ENCODE measurements at places on chromosomes 6 and 20.

DNA sequence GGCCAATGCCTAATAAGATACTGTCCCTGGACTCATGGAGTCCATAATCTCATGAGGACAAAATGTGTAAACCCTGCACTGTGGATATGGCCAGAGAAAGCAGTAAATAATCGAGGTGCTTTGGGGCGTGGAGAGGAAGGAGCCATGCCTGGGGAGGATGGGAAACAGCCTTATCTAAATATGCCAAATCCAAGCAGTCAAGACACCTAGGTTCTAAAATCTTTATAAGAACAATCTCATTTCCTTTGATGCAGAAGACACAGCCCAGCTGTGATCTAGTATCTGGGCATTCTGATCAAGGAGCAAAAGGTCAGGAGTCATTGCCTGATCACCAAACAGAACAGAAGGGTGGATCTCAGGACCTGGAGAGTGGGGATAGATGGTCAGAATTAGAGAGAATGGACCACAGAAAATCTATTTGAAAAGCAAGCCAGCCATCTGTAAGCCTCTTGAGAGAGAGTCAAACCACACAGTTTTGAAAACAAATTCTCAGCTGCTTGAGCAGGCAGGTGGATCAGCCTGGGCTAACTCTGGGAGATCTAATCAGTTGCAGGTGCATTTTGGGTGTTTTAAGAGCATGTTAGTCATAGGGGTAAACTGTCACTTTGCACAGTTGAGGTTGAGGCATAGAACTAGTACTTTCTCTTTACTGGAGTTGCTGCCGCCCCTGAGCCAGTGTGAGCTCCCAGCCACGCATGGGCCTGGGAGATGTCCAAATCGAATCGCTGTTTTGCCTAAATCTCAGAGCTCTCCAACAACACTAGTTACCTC lies 130.8 kb upstream of the TNFAIP3 start:
- no peak for DNase-seq

GRCh38 chr6:145643760-145644159 lies 91.6 kb downstream of the EPM2A start:
- DNase-seq: no peak

GRCh38 chr6:166540631-166541331 lies 45.7 kb downstream of the RAMACL start:
- DNase-seq: peak; percentile 50

- no peak for DNase-seq
Measured at GRCh38 chr6:136514591-136514990, 35.6 kb downstream of the MAP7 start.

DNA sequence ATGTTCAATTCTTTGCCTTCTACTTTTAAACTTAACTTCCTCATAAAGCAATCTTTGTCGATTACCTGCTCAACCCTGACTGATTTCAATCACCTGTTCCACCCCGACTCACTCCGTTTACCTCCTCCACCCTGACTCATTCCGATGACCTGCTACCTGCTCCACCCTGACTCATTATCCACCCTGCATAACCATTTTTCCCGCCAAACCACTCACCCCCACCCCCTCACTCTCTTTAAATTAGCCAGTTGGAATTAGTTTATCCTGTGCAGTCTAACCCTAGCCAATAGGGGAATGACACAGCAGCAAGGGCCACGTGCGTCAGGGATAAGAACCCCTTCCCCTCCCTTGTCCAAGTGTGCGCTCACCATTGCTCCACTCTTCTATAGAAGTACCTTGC lies 56.7 kb upstream of the MRAP2 start:
- no peak for DNase-seq

DNA sequence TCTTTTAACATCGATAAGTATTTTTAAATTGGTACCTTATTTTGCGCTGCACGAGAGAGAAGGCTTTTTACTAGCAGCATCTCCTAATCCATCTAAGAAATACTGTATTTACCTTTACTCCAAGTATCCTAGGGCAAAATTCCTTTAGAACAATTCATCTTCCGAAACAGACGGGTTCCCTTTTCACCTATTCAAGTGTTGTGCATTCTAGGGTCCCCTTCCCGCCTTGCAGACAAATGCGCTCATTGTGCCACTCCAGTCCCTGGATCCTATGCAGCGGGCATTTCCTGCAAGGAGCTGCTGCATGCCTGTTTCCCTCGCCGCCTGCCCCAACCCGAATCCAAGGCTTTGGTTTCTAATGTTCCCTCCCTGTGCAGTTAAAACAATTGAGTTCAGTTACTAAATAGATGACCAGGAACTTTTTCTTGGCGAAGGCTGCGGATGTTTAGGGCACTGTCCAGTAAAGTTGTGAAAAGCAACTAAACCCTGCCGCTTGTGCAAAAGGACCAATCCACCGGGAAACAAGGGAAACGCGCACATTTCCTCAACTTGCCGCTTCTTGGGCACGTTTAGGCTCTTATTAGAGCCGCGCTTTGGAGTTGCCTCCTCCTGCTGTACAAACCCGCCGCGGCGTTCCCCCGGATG lies 556 bp upstream of the SCAF8 start:
- DNase-seq: no peak

GRCh38 chr6:152225241-152225934 lies 411.8 kb downstream of the SYNE1 start:
- DNase-seq: no peak

GRCh38 chr6:139433631-139434419 lies 59.4 kb upstream of the CITED2 start:
- no peak for DNase-seq

- no peak for DNase-seq
Measured at GRCh38 chr6:126539022-126539421, 199.1 kb downstream of the CENPW start.

DNA sequence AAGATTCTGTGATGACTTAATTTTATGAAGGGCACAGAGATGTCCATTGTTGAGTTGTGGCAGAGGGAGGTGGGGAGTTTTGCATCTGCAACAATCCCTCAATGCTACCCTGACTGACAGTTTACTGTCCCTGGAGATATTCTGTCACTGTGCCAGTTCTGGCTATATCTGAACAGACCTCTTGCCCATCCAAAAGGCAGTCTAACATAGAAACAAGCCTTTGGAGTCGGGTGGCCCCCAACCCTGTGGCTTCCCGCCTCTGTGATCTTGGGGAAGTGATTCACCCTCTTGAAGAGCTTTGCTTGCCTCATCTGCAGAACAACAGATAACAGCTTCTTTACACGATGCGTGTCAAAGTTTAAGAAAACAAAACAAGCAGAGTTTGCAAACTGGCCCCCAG lies 3.8 kb upstream of the E2F1 start:
- no peak for DNase-seq

DNA sequence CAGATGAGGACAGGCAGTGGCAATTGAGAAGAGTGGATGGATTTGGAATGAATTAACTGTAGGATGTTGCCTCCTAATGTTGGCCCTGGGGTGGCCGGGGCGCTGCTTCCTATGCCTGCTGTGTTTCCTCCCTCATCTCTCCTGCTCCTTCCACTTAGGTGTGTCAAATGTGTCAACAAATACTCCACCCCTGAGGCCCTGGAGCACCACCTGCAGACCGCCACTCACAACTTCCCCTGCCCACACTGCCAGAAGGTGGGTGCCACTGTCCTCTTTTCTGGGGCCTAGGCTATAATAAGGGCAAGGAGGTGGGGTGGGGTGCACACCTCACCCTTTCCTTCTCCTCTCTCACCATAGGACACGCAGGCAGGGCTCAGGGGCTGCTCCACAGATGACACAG lies 30.0 kb upstream of the CHMP4B start:
- DNase-seq: no peak

DNA sequence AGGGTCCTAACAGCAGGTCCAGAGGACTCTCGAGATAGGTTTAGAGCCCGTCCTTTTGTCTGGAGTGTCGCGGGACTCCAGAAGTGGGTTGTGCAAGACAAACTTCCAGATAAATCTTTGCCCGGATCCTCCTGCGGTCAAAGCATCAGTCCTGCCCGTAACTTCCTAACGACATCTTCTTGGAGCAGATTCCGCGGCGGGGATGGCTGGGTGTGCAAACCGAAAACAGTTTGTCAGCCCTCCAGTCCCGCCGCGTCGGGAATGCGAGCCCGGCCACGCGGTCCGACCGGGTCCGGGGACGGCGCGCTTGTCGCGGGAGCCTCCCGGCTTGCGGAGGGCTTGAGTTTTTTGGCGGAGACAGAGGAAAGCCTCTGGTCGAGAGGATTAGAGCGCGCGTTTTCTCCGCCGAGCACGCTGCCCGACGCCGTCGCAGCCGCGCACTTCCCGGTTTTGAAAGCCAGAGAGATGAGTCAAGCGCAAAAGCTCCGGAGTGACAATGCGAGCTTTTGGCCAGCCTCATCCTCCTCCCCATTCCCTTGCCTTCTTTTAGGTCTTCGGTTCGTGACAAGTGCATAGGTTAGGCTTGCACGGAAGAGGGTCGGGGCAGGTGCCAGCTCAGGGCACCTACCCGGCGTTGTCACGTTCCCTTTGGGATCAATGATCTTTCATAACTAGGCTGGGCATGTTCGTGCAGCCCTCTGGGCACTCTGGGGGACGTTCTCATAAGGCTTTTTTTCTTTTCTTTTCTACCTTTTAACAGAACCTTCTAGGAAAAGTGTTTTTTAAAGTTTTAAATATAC lies 91.3 kb upstream of the PRDM1 start:
- no peak for DNase-seq

- no peak for DNase-seq
Measured at GRCh38 chr6:18976966-18977365, 589.8 kb downstream of the RNF144B start.

- no peak for DNase-seq
Measured at GRCh38 chr6:20955131-20955530, 420.9 kb downstream of the CDKAL1 start.

- no peak for DNase-seq
Measured at GRCh38 chr6:38375937-38376336, 263.8 kb downstream of the BTBD9 start.

GRCh38 chr6:9484686-9485085 lies 930.2 kb downstream of the TFAP2A start:
- DNase-seq: no peak

Measured in stimulated activated CD8-positive, alpha-beta memory T cell treated with anti-CD3 and anti-CD28 coated beads, Interleukin-4, amount 100 ng/mL, for 4 hours (primary cell).